Activated T-helper 17 cell treated with anti-CD3 and anti-CD28 coated beads, Interleukin-2, amount 50 U/mL, for 72 hours (primary cell): ENCODE measurements at places on chromosomes 1 and 21. TPM values are rescaled to one million over a fixed set of nuclear protein-coding genes. Genes with fewer than 3 reads are reported as not detected.

Gene NEXN
- total RNA-seq: 0.24 TPM

DNA sequence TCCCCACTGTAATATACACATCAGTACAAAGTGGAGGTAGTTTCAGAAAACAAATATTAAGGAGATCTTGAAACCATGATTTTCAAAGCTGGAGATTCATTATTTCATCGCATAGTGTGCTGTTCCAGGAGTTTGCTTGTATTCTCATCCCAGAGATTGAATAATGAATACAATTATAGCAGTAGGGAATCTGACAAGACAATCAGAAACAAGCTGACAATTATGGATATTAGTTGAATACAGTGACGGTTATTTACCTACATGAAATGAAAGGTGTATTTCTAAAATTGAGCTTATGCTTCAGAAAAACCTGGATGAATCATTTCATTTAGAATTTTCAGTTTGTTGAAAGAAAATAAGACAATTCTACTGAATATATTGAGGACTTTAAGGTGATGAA lies 2119.0 kb downstream of the MRPL39 start:
- no peak for ATAC-seq

DNA sequence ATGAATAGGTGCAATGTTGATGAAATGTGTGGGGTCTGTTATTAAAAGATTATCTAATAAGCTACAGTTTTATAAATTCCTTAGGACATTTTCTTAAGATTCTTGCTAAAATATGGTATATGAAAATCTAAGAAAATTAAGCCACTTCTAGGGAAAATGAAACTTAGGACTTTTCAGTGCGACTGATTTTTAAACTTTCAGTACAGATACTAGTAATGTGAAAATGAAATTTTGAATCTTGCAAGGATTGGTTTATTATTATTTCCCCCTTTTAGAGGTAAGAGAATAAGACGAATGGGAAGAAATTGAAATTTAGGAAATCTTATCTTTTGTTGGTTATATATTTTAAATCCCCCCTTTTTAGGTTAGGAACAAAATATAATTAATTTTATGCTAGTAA lies 16.4 kb downstream of the CAPZA1 start:
- ATAC-seq: peak; percentile 27

DNA sequence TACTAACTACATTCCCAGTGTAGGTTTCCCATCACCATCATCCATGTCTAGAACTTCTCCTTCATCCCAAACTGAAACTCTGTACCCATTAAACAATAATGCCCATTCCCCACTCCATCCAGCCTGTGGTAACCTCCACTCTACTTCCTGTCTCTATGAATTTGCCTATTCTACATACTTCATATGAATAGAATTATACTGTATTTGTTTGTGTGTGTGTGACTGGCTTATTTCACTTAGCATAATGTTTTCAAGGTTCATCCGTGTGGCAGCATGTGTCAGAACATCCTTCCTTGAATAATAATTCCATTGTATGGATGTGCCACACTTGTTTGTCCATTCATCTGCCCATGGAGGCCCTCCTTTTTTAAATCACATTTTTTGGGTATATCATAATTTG lies 35.7 kb downstream of the ATP2B4 start:
- ATAC-seq: no peak

DNA sequence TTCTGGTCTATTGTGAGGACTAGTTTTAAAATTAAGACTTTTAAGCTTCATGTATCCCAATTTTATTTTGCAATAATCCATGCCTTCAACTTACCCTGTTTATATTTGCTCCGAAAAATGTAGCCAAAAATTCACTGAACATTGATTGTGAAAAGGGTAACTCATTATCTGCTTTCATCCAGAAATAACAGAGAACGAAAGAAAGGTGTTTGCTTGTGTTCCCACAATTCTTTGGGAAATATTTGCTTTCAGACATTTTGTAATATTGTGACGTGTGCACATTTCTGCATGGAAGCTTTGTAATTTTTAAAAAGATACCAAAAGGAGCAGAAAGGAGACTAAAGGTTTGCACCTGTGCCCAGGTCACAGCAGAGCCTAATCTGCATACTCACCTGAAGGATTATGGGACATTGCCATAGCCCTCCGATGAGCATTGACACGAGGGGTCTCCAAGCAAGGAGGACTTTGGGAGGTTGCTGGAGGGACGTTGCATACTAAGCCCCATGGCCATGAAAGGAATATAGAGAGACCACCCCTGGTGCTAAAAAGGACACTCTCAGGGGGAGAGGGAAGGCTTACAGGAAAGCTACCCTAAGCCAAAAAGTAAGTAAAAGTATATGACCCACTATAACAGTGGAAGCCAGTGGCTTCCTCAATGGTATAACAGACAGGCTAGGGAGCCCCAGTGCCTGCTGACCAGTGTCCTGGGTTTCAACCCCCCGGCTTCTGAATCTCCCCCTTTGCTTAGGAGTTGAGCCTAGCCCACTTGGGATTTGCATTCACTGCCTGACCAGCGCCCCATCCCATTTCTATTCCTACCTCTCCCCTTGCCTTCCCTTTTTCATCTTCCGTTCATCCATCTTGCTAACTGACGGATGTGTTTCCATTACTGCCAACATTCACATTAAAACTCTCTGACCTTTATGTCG lies 148.6 kb upstream of the ZC3H12A start:
- ATAC-seq: no peak

GRCh38 chr1:158564608-158565007 lies 5.8 kb downstream of the OR6P1 start:
- ATAC-seq: no peak

DNA sequence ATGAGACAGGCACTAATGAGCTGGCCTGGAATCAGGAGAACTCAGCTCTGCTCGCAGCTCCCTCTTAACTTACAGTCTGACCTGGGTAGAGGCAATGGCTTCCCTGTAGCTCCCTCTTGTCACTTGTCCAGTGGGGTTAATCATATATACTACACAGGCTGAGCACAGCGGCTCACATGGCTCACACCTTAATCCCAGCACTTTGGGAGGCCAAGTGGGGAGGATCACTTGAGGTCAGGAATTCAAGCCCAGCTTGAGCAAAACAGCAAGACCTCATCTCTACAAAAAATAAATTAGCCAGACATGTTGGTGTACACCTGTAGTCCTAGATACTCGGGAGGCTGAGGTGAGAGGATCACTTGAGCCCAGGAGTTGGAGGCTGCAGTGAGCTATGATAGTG lies 4.2 kb downstream of the S100A6 start:
- no peak for ATAC-seq
